ENCODE measurements at places on chromosomes 6 and 20.

GRCh38 chr6:142413111-142413510, 111.3 kb downstream of the ADGRG6 start:
- H3K4me1 ChIP-seq, result no peaks in the 10 kb centered on the region
- no peak for DNase-seq
- no peaks in the 10 kb centered on the region for H3K27me3 ChIP-seq
- H3K36me3 ChIP-seq, result no peaks in the 10 kb centered on the region

- peaks cover 4% of the 10 kb centered on the region for H3K27me3 ChIP-seq
- H3K4me3 ChIP-seq, result no peak overlapping the region
- no peaks in the 10 kb centered on the region for H3K36me3 ChIP-seq
Measured at GRCh38 chr6:162108041-162108440, 619.5 kb downstream of the PRKN start.

DNA sequence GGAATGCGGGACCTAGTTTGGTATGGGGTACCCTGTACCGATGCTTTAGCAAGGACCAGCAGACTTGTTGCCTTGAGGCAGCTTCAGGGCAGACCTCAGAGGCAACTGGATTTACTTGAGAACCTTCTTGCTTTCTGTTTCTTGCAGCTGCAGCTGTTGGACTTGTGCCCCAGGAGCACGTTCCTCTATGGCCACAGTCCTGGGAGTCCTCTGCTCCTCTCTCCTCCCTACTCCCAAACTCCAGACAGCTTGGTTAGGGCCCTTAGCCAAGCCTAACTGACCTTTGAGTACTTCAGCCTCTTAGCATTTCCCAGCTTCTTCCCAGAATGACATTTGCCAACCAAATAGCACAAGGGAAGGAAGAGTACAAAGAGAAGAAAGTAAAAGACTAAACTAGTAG, 34.7 kb downstream of the GHRH start:
- H3K27ac ChIP-seq, result no peak overlapping the region
- peaks cover 4% of the 10 kb centered on the region for H3K27me3 ChIP-seq
- no peaks in the 10 kb centered on the region for H3K4me1 ChIP-seq
- DNase-seq, result no peak
- H3K4me3 ChIP-seq, result no peak overlapping the region
- H3K36me3 ChIP-seq, result peaks cover 60% of the 10 kb centered on the region

DNA sequence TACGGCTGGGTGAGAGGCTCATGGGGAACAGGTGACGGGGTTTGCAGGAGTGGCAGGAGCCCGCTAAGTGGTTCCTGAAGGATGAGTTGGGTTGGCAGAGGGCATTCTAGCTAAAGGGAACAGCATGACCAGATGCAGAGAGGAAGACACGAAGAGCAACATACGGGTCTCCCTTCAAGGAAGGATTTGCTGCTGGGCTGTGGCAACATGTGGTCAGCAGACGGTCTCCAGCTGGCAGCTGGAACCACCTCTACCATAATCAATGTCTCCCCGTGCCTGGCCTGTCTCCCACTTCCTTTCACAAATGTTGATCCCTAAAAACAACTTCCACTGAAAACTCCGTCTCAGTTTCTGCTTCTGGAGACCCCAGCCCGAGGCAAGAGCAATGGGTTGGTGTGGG, 80.6 kb upstream of the SULF2 start:
- H3K36me3 ChIP-seq, result no peaks in the 10 kb centered on the region
- peaks cover 5% of the 10 kb centered on the region for H3K27me3 ChIP-seq
- no peaks in the 10 kb centered on the region for H3K4me1 ChIP-seq
- DNase-seq, result no peak
- H3K4me3 ChIP-seq, result no peak overlapping the region
- no peak overlapping the region for H3K27ac ChIP-seq

Data from endothelial cell (in vitro differentiated cells).